LHCN-M2 (cell line): ENCODE measurements at places on chromosomes 7 and 10. TPM values are rescaled to one million over a fixed set of nuclear protein-coding genes. Genes with fewer than 3 reads are reported as not detected.

GRCh38 chr10:119761106-119761505 lies 35.3 kb downstream of the INPP5F start:
- DNase-seq = peak; percentile 84

The PDZD7 gene
- 1.2 and 1.4 TPM in 2 replicates for total RNA-seq

- DNase-seq = no peak
Measured at GRCh38 chr7:147833557-147833956, 757.0 kb upstream of the C7orf33 start.

The GPRIN2 gene
- not detected in 2 replicates for total RNA-seq

The PRDX3 gene
- total RNA-seq = 248 and 297 TPM in 2 replicates

GRCh38 chr10:16905320-16905719 lies 88.1 kb upstream of the RSU1 start:
- no peak for DNase-seq

DNA sequence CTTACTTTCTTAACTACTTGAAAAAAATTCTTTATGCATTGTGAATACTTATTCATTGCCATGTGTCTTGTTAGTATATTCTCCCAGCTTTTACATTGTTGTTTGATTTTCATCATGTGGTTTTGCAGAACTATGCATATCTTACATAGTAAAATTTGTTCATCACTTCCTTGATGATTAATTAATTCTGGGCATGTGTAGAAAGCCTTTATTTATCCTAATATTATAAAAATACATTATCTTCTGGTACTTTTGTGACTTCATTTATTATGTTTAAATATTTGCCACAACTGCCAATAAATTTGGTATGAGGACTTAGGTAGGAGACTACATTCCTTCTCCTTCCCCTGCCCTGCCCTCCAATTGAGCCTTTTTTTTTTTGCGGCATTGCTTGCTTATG lies 166.0 kb upstream of the ZNF32 start:
- no peak for DNase-seq
